ENCODE measurements at places on chromosomes 5 and 9. TPM values are rescaled to one million over a fixed set of nuclear protein-coding genes. Genes with fewer than 3 reads are reported as not detected.

GRCh38 chr5:135891791-135892190, 3.9 kb downstream of the IL9 start:
- DNase-seq: no peak

Gene ROR2
- 10.2 TPM for total RNA-seq

DNA sequence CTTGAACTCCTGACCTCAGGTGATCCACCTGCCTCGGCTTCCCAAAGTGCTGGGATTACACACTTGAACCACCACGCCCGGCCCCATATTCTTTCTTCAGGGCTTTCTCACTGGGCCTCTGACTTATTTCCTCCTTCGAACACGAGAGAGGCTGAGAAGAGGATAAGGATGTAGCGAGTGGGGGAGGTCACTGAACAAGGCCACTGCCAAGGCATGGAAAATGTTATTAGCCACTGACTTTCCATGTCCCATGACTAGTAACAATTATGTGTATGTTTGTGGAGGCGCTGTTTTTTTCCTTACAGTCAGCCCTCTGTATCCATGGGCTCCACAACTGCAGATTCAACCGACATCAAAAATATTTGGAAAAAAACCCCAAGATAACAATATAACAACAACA, 12.3 kb upstream of the FCHSD1 start:
- DNase-seq: no peak

Gene JAK2
- 35.4 TPM for total RNA-seq

Gene PTGER4
- 20.5 TPM for total RNA-seq

Gene LEAP2
- 4.1 TPM for total RNA-seq

GRCh38 chr9:127580879-127581475, 31.1 kb upstream of the STXBP1 start:
- DNase-seq: no peak

Gene TAF11L9
- not detected for total RNA-seq

GRCh38 chr9:97627624-97628023, 5.5 kb downstream of the TSTD2 start:
- DNase-seq: no peak

Gene SPATA31C2
- not detected for total RNA-seq

- no peak for DNase-seq
Measured at GRCh38 chr9:136378170-136379002, 4.9 kb upstream of the CARD9 start.
